ENCODE measurements at places on chromosomes 6 and 20.

- H3K36me3 ChIP-seq: no peaks in the 10 kb centered on the region
- no peaks in the 10 kb centered on the region for H3K27me3 ChIP-seq
- H3K4me1 ChIP-seq: no peaks in the 10 kb centered on the region
- H3K27ac ChIP-seq: no peak overlapping the region
- DNase-seq: no peak
- no peak overlapping the region for H3K4me3 ChIP-seq
Measured at GRCh38 chr6:132730560-132730959, 16.7 kb upstream of the VNN1 start.

DNA sequence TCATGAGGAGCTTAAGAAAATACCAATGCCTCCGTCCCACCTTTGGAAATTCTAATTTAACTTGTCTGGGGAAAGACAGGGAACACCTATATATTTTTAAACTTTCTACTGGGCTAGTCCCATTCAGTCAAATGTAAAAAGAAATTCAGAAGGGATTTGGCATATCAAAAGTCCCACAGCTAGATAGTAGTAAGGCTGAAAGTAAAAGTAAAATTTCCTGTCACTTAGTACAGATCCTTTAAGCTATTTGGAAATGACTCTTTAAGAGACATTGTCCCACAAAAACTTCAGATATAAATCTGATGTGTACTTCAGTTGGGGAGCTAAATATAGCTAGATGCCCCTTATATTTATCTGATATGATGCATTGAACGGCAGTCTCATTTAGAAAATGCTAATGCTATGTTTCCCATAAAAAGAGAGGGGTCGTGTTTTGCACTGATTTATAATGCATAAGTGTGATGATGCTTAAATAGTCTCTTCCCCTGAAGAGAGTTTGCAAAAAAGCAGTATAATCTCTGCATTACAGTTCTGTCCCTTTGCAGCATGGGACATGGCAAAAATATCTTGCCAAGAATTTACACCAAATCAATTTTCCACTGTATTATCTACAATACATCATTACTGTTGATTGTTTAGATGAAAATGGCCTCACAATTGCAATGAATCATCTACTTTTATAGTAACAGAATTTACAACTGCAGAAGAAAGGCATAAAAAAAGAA is 860.8 kb upstream of the MAP3K7 start:
- no peak overlapping the region for H3K27ac ChIP-seq
- no peaks in the 10 kb centered on the region for H3K36me3 ChIP-seq
- DNase-seq: no peak
- no peaks in the 10 kb centered on the region for H3K27me3 ChIP-seq

DNA sequence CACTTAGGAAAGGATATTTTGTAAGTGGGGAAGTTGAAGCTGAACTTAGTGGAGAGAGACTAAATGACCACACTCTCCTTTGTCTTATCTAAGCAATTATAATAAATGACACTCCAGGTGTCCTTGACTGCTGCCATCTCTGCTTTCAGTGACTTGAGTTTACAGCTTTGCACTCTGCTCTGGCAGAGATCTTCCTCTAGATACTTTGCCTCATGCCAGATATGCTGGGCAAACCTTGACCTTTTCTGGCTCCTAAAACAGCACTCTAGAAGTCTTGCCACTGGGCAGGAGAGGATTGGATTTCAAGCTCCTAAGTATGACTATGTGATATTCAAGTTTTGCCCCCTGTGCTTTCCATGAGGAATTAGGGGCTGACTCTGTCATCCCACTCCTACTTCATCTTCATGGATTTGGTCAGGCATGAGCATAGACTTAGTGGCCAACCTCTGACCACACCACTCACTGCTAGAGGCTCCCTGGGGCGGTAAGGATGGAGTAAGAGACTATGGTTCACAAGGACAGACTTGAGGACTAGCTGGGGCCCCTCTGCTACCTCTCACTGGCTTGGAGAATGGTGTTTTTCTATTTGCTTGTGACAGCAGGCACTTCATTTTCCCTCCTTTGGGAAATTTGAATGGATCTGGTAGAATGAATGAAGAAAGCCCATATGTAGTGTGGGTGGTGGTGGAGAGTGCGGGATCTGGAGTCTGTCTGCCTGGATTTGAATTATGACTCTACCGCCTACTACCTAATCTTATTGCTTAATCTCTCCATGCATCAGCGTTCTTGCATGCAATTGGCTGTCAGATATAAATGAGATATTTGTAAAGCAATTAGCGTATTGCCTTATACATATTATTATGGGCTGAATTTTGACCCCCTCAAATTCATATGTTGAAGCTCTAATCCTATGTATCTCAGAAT is 191.4 kb downstream of the REV3L start:
- peak overlapping the region; percentile 88 for H3K27ac ChIP-seq
- DNase-seq: no peak
- no peaks in the 10 kb centered on the region for H3K36me3 ChIP-seq
- no peaks in the 10 kb centered on the region for H3K27me3 ChIP-seq
- H3K4me3 ChIP-seq: no peak overlapping the region

- no peak for DNase-seq
Measured at GRCh38 chr20:32453467-32454163, 95.5 kb downstream of the ASXL1 start.

DNA sequence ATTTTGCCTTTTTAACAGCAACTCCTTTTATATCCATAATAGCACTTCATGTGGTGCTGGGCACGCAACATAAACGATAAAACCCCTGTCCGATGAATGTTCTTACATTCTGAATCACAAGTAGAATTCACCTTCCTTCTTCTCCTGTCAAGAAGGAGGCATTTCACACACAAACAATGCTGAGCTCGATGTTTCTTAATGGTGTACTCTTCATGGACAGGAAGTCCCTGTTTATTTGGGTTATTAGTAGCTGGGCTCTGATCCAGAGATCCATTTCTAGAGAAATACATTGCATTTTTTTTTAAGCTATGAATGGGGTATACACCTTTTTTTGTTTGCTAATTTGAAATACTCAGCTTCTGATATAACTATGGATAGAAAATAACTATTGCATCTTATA is 82.4 kb downstream of the PPP1R3G start:
- no peak overlapping the region for H3K4me3 ChIP-seq
- no peaks in the 10 kb centered on the region for H3K27me3 ChIP-seq
- no peak for DNase-seq

DNA sequence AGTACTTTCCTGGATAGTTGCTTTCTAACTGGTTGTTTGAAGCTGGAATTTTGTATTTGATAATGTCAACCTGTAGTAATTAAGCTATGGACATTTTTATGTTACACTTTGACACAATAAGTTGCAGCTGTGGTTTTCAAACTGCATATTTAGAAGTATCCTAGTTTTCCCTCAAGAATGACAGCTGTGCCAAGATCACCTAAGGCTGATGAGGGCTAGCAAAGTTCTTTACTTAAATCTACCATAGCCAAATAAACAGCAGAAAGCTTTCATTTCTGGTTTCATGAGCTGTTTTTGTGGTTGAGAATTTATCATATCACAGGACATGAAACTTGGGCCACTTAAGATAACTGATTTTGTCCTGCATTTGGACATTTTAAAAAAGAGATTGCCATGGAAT is 30.6 kb downstream of the FAM229B start:
- no peaks in the 10 kb centered on the region for H3K4me1 ChIP-seq
- H3K36me3 ChIP-seq: peaks cover 27% of the 10 kb centered on the region

- no peaks in the 10 kb centered on the region for H3K36me3 ChIP-seq
- H3K4me3 ChIP-seq: no peak overlapping the region
- peaks cover 7% of the 10 kb centered on the region for H3K4me1 ChIP-seq
Measured at GRCh38 chr6:63677282-63677681, 41.7 kb downstream of the PHF3 start.

- no peak overlapping the region for H3K4me3 ChIP-seq
- no peaks in the 10 kb centered on the region for H3K4me1 ChIP-seq
- H3K36me3 ChIP-seq: no peaks in the 10 kb centered on the region
- H3K27ac ChIP-seq: no peak overlapping the region
- H3K27me3 ChIP-seq: no peaks in the 10 kb centered on the region
- no peak for DNase-seq
Measured at GRCh38 chr20:57564951-57565642, 4.2 kb downstream of the PCK1 start.

DNA sequence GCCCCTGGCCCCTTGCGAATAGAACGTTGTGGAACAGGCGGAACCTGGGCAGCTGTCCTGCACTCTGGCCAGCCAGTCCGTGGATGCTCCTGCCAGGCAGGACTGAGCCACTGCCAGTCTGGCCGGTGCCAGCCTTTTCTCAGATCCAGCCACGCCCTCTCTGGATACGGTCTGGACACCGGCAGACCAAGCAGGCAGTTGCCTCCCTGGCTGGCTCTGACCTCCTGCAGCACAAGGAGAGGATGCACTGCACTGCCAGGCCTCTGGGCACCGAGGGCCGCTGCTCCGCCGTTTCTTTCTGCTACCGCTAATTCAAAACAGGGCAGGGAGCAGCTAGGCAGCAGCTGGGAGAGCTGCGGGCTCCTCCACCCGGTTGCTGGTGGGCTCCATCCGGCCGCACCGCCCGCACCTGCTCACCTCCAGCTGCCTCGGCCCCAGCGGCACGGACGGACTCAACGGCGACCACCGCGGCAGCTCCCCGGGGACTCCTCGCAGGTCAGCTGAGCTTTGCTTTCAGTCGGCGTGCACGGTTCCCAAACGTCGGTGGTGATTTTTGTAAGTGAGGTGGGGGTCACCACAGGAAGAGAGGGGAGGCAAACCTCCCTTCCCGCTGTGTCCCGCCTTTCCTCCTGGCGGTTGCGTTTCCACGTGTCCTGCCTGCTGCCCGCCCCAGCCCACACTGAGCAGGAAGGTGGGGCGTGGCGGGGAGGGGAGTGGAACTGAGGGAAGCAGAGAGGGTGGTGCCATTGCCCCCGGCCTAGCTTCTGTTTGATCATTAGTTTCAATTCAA is 30.3 kb upstream of the AFDN start:
- no peaks in the 10 kb centered on the region for H3K36me3 ChIP-seq
- H3K4me3 ChIP-seq: peak overlapping the region; percentile 56
- DNase-seq: no peak
- peak overlapping the region; percentile 54 for H3K27ac ChIP-seq

DNA sequence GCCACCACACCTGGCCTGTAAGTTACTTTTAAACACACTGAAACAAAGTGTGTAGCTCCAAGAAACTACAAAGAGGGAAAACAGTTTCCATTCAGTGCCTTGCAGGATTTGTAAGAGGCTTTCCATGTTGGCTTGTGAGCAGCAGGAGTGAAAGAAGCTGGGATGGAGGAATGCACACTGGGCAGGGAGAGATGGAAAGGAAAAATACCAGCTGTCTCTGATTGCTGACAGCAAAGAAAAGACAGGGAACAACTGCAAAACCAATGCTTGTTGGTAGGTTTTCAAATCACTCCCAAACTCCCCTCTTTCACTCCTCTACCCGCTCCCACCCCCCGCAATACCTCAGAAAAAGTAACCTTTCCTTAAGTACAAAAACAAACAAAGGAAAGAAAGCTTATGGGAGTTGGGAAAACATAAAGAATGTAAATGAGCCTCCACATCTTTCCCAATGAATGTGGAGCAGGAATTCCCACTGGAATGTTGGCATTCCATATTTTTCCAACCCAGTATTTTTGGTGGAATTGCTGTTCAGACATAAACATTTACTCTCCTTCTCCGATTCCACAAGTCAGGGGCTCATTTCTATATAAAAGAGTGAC is 166.1 kb downstream of the THBS2 start:
- H3K27me3 ChIP-seq: no peaks in the 10 kb centered on the region
- H3K27ac ChIP-seq: no peak overlapping the region
- no peaks in the 10 kb centered on the region for H3K36me3 ChIP-seq
- H3K4me3 ChIP-seq: no peak overlapping the region
- no peaks in the 10 kb centered on the region for H3K4me1 ChIP-seq

DNA sequence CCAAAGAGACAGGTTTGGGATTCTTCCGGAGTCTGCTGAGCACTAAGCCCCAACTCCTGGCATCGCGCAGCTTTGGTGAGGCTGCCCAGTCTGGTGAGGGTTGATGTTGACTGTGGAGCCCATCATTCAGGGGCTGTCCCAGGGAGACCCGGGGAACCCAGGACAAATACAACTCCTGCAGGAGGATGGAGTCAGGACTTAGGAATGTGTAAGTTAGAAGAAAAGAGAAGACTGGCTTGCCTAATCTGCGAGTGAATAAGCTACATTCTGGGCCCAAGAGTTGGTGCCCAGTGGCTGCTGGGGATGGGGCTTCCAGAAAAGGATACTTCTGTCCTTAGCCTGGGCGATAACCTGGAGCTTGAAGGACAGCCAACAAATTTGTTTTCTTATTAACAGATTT is 47.9 kb downstream of the STK35 start:
- H3K27me3 ChIP-seq: no peaks in the 10 kb centered on the region
- DNase-seq: no peak
- no peak overlapping the region for H3K4me3 ChIP-seq
- H3K36me3 ChIP-seq: peaks cover 39% of the 10 kb centered on the region

DNA sequence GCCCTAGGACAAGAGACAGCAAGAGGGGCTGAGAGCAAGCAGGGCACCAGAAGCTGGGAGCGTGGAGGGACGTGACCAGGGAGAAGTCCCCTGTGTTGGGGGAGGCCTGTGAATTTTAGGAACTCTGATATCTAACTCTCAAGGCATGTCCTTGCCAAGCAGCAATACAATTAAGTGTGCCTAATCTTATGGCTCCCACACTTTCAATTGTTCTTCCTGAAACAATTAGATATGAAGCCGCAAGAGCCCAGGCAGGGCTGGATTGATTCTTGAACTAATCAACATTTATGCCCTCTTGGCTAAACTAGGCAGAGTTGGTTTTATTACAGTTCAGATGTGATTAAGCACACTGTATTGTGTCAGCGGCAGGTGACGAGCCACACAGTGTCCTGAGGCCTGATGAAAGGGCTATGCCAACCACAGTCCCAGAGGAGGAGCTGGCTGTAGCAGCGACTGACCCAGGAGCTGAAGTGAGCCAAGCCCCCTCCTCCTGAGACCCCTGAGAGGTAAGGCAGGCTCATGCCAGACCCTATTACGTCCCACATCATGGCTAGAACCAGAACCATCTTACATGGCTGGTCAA is 4.2 kb upstream of the MAVS start:
- H3K4me3 ChIP-seq: no peak overlapping the region
- no peak overlapping the region for H3K27ac ChIP-seq
- peaks cover 2% of the 10 kb centered on the region for H3K4me1 ChIP-seq

DNA sequence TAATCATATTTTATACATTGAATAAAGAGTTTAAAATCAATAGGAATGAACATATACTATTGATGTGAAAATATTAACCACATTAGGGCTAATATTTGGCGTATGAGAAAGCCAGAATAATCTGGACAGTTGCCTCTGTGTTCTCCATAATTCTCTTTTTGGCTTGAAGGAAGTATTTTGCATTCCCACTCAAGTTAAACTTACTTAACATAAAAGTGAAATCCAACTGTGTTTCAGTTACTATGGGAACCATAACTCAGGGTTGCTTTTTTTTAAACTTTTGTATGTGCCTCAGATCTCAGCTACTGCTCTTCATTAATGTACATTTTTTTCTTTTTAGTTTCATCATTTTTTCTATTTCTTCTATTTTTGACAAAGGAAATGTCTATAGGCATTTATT is 479.8 kb downstream of the NKAIN2 start:
- no peaks in the 10 kb centered on the region for H3K4me1 ChIP-seq
- no peaks in the 10 kb centered on the region for H3K27me3 ChIP-seq
- no peaks in the 10 kb centered on the region for H3K36me3 ChIP-seq
- H3K4me3 ChIP-seq: no peak overlapping the region

GRCh38 chr6:29131691-29132090 is 23.8 kb downstream of the OR2J3 start:
- no peak overlapping the region for H3K4me3 ChIP-seq
- H3K4me1 ChIP-seq: no peaks in the 10 kb centered on the region
- no peaks in the 10 kb centered on the region for H3K27me3 ChIP-seq
- H3K27ac ChIP-seq: no peak overlapping the region
- no peaks in the 10 kb centered on the region for H3K36me3 ChIP-seq

Measured in Peyer's patch (tissue), 4 donors.